ENCODE measurements at places on chromosomes 3 and 15. TPM values are rescaled to one million over a fixed set of nuclear protein-coding genes. Genes with fewer than 3 reads are reported as not detected.

NTRK3 gene
- 5.8 TPM for polyA plus RNA-seq

FEZF2 gene
- polyA plus RNA-seq = 18.4 TPM

PP2D1 gene
- polyA plus RNA-seq = not detected

CCDC33 gene
- 0.39 TPM for polyA plus RNA-seq

CNTN3 gene
- polyA plus RNA-seq = 3.7 TPM

BNC1 gene
- polyA plus RNA-seq = 6.8 TPM

SCN11A gene
- 0.59 TPM for polyA plus RNA-seq

ZNF80 gene
- 0.23 TPM for polyA plus RNA-seq

HYAL2 gene
- 32.7 TPM for polyA plus RNA-seq

GP9 gene
- polyA plus RNA-seq = 0.02 TPM

CRELD1 gene
- polyA plus RNA-seq = 36.4 TPM

ECE2 gene
- not detected for polyA plus RNA-seq

DNA sequence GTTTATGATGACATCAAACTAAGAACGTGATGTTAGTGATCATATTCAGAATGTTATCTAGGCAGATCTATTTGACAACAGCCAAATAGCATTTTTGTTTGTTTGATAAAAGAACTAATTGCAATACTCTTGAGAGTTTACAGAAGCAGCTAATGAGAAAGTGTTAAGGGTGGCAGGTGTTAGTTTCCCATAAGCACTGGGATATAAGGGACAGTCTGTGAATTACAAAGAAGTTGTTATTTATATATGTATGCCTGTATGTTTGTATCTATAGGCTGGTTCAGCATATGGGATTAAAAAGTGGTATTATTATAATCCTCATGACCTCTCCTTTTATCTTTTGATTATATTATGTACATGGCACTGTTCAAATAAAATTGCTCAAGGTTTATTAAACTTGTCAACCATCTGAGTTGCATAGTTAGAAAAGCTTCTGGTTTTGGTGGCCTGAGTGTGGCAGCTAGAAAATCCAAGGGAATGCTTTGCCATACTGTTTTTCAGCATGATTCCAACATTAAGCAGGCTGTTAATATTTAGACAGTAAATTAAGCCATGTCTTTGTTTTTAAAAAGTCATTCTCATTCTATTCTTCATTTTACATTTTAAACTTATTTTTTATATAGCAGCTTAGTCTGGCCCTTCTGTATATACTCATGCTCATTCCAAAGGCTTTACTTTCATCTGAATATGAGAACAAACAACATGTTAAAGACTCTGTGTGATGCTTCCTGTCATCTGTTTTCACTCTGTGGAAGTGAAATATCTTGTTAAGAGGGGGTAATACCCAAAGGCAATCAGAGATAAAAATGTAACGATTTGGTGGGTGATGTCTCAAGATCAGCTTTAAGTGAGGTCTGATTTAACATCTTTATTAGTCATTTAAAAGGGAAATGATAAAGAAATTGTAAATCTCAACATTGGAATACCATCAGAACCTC lies 13.1 kb downstream of the ROBO2 start:
- DNase-seq = no peak

- DNase-seq = no peak
Measured at GRCh38 chr3:196268284-196269163, 19.0 kb downstream of the PCYT1A start.

DNA sequence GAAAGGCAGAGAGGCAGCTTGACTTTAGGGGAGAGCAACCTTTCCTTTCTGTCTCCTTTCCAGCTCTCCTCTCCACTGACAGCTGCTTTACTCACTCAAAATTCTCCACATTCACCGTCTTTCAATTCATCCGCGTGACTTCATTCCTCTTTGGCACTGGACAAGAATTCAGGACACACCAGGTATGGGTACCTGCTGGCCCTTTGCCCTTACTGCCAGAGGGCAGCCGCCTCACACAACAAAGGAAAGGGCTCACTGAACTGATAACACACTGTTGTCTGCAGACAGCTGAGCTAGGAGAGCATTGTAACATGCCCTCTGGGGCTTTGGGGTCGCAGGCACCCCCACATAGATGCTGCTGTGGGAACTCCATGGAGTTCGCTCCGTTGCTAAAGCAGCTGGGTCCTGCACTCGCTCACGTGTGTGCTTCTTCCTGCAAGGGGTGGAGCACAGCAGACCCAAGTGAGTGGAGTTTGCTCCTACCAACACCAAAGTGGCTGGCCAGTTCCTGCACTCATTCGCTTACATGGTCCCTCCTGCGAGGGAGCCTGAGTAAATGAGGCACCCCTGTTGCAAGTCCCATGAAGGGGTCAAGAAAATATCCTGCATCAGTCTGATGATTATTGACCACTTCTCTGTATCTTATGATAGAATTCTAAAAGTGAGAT lies 79.0 kb upstream of the SGO1 start:
- no peak for DNase-seq

DNA sequence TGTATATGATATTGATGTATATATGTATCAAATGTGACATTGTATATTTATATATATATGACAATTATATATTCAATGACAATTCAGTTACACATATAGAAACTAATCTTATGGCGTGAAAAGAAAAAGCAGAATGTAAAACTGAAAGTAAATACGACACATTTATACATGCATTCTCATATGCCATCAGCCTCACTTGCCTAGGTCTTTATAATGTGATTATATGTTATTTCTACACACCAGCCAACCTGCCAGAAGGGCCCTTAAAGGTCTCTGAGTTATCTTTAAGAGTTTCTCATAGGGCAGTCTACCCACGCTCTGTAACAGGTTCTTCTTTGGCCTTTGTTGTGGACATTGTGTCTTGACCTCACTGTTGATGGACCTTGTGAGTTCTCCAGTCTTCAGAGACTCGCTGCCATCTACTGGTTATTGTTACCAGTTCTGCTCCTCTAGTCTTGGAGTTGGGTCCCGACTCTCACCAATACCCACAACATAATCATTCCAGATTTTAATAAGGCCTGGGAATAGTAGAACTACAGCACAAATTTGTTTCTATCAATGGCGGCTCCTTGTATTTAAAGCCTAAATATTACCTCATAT lies 371.5 kb upstream of the GOLIM4 start:
- no peak for DNase-seq

DNA sequence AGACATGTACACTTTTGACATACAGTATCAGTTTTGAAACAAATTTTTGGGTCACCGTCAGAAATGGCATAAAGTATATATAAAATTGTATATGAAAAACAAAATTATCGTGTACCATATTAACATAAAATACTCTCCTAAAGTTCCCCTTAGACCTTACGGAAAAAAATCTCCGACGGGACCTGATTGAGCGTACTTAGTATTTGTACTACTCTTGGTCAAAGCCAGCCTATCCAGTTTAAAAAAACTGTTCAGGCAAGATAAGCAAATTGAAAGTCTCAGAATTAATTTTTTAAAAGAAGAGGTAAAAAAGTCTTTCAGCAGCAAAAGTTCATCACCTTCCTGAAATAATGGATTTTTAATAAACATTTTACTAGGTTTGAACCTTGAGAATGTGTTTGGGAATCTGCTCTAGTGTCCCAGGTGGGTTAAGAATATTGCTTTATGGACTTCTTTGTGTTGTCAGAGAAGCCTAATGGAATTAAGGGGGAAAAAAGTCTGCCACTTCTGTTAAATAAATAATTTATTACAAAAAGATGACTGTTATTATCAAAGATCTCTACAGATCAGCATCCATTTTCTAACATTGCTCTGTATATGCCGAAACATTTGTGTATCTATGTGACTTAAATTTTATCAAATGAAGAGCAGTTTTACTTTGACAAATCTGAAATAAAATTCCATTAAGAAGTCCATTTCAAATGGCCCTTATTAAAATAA lies 48.6 kb downstream of the ZBTB20 start:
- no peak for DNase-seq

- DNase-seq = no peak
Measured at GRCh38 chr3:142981108-142981507, 17.6 kb upstream of the PAQR9 start.

DNA sequence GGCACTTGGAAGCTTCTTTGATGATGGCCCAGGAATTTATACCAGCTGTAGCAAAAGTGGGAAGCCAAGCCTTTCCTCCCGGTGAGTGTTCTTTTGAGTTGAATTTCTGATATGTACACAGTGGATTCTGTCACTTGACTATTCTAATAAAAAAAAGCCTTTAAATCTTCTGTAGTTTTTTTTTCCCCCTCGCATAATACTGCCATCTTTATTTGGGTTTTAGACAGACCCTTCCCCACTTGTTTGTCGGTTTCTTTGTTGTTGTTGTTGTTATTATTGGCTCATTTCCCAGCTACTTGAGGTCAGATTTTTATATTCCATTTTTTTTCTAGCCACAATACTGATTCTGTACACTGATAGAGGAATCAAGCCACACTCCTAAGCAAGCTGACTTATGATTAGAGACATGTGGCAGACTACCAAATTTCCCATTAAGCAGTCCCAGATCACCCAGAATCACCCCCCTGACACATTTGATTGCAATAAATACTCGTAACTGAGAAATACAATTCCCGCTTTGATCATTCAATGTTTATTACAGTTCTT lies 122.4 kb upstream of the IL12A start:
- DNase-seq = no peak

- no peak for DNase-seq
Measured at GRCh38 chr15:101406526-101407195, 82.8 kb downstream of the PCSK6 start.

GRCh38 chr3:146395164-146395563 lies 74.2 kb downstream of the PLSCR2 start:
- no peak for DNase-seq

GRCh38 chr3:150723946-150724345 lies 20.2 kb upstream of the ERICH6 start:
- no peak for DNase-seq

DNA sequence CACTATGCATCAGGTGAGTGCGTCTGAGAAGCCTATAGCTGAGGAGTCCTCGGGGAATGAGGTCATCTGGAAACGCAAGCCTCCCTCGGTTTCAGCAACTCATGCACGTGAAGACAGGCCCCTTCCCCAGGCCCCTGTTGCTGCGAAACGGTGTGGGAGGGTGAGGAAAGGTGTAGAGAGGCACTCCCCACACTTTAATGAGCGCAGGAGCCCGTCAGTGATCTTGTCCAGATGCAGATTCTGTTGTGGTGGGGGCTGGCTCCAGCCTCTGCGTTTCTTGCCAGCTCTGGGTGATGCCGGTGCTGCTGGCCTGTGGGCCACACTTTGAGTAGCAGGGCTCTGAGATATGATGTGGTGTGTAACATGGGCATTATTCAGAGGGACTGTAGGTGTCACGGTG lies 38.6 kb upstream of the LACTB start:
- DNase-seq = no peak

- DNase-seq = no peak
Measured at GRCh38 chr15:94887391-94887790, 656.0 kb downstream of the MCTP2 start.

GRCh38 chr15:77606142-77607034 lies 26.3 kb downstream of the LINGO1 start:
- no peak for DNase-seq

DNA sequence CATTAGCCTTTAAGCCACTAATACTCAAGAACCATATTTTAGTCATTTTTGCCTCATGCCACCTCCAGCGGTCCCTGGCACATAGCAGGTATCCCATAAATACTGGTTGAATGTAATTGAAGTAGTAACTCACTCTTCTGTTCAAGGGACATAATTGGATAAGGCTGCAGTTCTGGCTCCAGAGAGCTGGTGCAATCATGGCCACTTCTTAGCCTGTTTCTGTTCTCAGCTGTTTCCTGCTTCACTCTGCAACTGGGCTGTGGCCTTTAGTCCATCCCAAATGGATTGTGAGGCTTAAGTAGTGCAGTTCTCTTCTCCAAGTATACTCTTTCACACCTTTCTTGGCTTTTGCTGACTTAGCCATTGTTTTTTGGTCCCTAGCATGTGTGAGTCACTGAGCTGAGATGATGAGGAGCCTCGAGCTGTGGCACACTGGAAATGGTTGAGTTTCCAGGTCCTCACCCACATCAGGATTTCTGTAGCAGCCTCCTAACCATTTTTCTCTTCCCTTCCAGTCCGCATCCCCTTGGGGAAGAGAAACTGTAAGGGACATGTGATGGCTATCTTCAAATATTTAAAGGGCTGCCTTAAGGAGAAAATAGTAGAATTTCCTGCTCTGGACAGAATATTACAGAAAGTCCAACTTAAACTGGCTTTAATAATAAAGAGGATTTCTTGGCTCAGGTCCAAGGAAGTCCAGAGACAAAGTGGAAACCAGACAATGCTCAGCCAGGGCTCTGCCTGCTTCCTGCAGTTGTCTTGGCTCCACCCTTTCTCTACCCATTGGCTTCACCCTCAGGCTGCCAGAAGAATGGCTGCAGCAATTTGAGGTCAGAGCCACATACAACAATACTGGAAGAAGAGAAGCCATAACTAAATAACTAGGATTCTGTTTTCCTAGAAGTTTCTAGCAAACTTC lies 305.4 kb upstream of the ROPN1 start:
- no peak for DNase-seq

DNA sequence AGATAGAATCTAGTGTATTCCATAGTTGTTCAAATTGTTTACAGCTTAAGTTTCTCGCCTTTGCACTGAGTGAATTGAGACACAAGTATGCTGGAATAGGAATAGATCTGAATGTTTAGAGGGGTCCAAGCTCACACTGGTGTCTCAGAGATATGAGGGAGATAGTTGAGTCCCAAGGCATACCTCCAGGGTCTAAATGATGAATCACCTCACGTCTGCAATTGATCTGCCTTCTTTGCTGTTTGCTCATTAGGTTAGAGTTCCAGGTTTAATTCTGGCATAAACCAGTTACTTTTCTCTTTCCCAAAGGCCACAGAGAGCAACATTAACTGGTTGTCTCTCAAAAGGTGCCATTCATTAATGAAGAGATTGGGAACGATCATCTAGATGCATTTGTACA lies 106.3 kb upstream of the MME start:
- no peak for DNase-seq

- no peak for DNase-seq
Measured at GRCh38 chr3:15038306-15038705, 26.8 kb downstream of the MRPS25 start.

- peak; percentile 81 for DNase-seq
Measured at GRCh38 chr3:5197470-5198312, 10.2 kb downstream of the EDEM1 start.

- no peak for DNase-seq
Measured at GRCh38 chr3:14345496-14346150, 56.8 kb upstream of the SLC6A6 start.

- no peak for DNase-seq
Measured at GRCh38 chr15:47506329-47507100, 210.8 kb upstream of the SEMA6D start.

- DNase-seq = peak; percentile 75
Measured at GRCh38 chr3:124995460-124995994, 60.3 kb downstream of the HEG1 start.

DNA sequence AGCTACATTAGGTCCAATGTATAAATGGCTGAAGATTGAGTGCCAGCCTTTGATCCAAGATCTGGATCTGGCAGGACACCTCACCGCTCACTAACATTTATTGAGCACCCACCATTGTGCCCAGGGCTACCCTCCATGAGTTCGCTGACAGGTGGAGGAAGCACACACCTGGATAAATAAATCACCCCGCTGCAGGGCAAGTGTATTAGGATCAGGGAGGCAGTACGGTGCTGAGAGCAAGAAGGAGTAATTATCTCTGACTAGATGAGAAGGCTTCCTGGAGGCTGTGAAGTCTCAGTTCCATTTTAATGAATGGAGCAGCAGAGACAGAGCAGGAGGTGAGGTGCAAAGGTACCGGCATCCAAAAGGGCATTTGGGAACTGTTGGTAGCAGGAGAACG lies 104.1 kb downstream of the LIPC start:
- no peak for DNase-seq

GRCh38 chr15:70857562-70858285 lies 3.8 kb upstream of the LARP6 start:
- no peak for DNase-seq
